Skeletal muscle cell (primary cell): ENCODE measurements at places on chromosomes 6 and 20.

GRCh38 chr6:160190973-160191372, 67.6 kb downstream of the SLC22A2 start:
- DNase-seq, result no peak

GRCh38 chr20:49979030-49979832, 3.5 kb upstream of the SNAI1 start:
- DNase-seq, result no peak

GRCh38 chr20:54694516-54694915, 219.1 kb downstream of the DOK5 start:
- no peak for DNase-seq

GRCh38 chr6:150250826-150251225, 108.0 kb downstream of the PPP1R14C start:
- peak; percentile 55 for DNase-seq

- no peak for DNase-seq
Observed at GRCh38 chr6:108955329-108955949, 107.2 kb downstream of the ARMC2 start.

GRCh38 chr20:47237715-47238114, 118.8 kb downstream of the ZMYND8 start:
- DNase-seq, result no peak

- no peak for DNase-seq
Observed at GRCh38 chr6:80523531-80523997, 417.1 kb downstream of the BCKDHB start.

DNA sequence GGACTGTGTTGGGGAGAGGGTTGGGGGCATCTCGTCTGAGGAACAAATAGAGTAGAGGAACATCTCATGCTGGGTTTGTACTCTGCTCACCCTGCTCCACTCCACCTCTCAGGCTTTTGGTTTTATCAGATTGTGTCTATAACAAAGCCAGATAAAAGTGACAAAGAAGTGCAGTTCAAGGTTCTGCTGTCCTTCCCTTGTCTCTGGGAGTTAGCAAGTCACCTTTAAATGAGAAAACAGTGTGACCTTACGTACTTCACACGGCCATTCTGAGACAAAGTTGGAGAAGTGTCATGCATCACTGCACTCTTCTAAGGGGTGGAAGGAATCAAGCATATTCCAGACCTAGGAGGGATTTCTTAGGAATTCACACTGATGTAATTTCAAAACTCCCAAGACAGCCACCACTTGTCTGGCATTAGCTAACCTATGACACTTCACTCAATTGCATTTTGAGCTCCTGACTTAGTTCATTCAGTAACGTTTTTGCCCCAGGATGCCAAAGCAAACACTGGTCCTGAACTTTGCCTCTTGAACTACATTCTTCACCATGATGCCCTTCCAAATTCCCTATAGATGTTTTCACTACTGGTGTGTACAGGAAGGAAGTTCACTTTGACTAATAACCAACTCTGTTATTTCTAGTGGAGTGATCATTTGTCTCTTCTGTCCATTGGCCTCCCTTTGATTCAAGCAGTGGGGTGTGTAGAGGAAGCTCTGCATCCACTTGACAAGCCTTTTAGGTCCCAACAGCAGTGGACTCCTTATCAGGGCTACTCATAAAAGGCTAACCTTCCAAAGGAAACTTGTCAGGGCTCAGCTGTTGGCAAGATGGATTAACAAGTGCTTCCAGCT, 647.6 kb upstream of the FLRT3 start:
- peak; percentile 51 for DNase-seq

GRCh38 chr6:4280707-4281106, 145.3 kb upstream of the ECI2 start:
- peak; percentile 51 for DNase-seq

GRCh38 chr6:13248584-13248985, 79.8 kb downstream of the TBC1D7 start:
- no peak for DNase-seq

- no peak for DNase-seq
Observed at GRCh38 chr6:150191809-150192208, 49.0 kb downstream of the PPP1R14C start.

DNA sequence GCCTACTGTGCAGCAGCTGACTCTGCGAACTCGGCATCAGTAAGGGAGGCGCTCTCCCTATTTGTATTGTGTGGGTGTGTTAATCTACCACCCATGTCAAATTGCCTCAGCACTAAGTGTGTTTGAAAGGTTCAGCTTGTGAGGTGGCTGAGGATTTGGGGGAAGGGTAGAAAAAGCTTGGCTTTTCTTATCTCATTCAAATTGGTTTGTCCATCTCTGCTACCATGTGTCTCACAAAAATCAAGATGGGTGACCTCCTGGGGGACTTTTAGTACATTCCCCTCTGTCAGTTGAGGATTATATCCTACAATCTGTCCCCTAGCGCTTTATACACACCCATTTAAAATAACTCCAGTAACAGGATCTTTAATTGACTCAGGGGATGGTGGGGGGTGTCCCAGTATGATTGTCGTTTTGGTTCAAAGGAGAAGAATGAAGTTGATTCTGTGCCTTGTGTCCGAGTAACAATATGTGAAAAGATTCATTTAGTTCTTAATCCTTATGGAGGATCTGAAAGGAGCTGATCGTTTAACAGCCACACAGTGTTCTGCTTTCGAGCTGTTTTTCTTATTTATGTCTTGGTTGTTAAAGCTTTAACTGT, 609.6 kb downstream of the PKHD1 start:
- no peak for DNase-seq

- peak; percentile 89 for DNase-seq
Observed at GRCh38 chr6:11328613-11329247, 96.3 kb upstream of the NEDD9 start.

DNA sequence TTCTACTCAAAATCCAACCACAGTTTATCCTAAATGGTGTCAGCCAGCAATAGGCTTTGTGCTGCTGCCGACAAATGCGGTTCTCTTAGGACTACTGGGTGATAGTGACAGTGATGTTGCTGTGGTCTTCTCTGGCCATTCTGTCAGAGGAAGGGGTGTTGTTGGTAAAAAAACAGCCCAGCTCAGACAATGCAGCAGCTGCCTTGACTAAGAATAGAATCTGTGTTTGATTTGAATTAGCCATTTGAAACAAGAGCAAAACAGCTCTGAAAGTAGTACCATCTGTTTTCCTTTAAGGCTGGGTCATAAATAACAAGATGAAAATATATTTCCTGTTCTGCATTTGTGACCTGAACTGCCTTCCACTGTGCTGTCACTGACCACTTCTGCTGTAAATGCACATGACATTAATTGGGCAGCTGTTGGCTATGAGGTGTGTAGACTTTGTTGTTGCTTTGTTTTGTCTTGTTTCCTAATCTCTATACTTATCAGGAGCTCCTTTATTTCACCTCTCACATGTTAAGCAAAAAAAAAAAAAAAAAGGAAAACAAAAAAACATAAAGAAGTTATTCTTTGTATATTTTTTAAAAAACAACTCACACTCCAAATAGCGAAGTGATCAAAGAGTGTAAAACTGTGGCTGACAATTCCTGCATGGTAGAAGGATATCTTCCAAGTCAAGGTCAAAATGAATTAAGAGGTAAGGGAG, 497.8 kb upstream of the ARID1B start:
- no peak for DNase-seq

GRCh38 chr6:6875818-6876470, 231.8 kb upstream of the RREB1 start:
- peak; percentile 81 for DNase-seq

GRCh38 chr20:8372824-8373380, 240.8 kb downstream of the PLCB1 start:
- no peak for DNase-seq

GRCh38 chr20:41457173-41457857, 90.7 kb upstream of the EMILIN3 start:
- no peak for DNase-seq

- no peak for DNase-seq
Observed at GRCh38 chr6:122069932-122070331, 329.5 kb upstream of the HSF2 start.

DNA sequence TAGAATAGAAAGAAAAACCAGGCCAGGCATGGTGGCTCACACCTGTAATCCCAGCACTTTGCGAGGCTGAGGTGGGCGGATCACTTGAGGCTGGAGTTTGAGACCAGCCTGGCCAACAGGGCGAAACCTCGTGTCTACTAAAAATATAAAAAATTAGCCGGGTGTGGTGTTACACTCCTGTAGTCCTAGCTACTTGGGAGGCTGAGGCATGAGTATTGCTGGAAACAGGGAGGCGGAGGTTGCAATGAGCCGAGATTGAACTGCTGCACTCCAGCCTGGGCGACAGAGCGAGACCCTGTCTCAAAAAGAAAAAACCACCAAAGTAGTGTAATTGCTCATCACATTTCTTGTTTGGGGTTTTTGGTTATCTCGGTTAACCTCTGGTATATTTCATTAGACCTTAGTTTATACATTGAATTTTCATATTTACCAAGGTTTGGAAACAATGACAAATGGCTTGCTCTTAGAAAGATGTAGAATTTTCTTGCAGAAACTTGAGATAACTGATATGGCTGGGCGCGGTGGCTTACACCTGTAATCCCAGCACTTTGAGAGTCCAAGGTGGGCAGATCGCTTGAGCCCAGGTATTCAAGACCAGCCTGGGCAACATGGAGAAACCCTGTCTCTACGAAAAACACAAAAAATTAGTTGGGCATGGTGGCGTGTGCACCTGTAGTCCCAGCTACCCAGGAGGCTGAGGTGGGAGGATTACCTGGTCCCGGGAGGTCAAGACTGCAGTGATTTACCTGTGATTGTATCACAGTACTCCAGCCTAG, 14.2 kb downstream of the ITCH start:
- DNase-seq, result no peak

DNA sequence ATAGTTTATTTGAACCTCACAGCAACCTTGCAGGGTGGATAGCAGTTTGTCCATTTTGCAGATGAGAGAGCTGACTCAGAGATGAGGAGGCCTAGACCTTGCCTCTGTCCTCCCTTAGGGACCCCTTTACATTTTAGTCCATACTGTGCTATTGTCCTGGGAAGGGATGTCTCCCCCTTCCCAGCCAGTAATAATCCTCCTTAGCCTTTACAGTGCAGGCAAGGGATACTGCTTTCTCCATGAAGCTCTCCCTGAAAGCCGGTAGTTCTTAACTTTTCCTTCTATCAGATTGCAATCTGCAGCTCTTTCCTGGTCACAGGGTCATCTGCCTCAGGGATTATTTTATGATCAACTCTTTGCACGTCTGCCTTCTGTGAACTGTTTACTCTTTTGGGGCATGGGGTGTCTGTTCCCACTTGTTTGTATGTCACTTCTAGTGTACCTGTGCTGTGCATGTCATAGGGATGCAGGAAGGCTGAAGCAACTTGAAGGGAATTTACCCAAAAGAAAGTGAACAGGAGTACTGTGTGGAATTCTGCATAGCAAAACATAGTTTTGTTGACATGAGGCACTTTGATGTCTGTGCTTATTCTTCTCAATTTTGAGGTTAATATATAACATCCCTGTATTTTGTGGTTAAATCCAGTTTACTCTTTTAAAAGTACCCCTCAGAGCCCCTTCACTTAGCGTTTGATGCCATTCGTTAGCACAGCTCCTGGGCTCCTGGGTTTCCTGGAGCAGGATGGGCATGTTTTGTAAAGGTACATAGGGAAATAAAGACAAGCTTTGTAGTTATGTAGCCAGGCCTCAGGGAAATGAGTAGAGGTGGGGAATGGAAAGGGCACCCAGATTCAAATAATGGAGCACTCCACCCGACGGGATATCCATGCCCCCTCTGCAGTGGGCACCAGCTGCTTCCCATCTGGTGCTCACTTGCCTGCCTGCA, 38.1 kb downstream of the DHX35 start:
- no peak for DNase-seq

- no peak for DNase-seq
Observed at GRCh38 chr6:160000280-160000704, 31.4 kb downstream of the IGF2R start.

- no peak for DNase-seq
Observed at GRCh38 chr6:159106627-159107241, 61.9 kb upstream of the TAGAP start.

DNA sequence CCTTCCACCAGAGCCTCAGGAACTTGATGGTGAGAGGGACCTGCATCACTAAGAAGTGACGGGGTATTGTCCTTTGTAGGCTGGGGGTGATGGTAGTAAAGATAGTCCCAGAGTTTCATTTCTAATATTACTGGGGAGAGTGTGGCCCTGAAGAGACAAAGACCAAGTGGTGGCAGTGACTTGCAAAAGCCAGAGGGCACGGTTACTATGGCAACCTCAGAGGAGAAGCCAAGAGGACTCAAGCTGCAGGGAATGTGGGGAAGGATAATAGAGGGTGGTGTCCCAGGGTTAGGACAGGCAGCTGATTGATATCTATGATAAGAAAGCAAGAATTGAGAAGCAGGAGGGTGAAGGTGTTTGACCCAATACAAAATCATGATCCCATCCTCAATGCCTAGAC, 42.5 kb downstream of the HLA-G start:
- DNase-seq, result no peak

DNA sequence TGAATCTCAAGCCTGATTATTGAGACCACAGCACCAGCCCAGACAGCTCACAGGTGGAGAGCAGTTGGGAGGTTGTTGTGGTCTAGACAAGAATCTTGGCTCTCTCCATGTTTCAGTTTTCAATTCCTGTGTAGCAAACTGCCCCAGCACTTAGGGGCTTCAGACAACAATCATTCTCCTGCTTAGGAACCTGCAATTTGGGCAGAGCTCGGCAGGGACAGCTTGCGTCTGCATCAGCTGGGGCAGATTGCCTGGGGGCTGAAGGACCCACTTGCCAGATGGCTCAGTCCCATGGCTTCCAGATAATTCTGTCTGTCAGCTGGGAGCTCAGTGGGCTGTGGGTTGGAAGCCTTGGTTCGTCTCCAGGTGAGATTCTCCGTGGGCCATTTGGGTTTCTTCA, 6.9 kb downstream of the TGM6 start:
- no peak for DNase-seq

GRCh38 chr20:25205277-25206062, 10.0 kb downstream of the ENTPD6 start:
- DNase-seq, result no peak

GRCh38 chr6:167210375-167211294, 52.9 kb upstream of the GPR31 start:
- no peak for DNase-seq

GRCh38 chr6:116352515-116353471, 18.0 kb upstream of the DSE start:
- peak; percentile 53 for DNase-seq

DNA sequence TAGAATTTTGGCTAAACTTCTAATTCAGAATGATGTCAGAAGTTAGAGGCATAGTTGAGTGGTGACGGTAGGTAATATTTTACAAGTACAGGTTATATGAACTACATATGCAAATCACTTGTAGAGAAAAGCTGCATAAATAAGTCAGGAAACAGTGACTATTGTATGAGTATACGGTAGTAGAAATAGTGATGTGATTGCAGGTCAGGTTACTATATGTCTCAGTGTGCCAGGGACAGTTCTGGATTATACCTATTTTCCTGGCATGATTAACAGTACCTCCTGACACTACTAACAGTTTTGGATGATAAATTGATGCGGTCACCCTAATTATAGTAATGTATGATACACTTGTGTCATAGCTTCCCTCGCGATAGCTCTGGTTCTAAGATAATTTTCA, 9.2 kb downstream of the DNAH8 start:
- DNase-seq, result no peak

- DNase-seq, result no peak
Observed at GRCh38 chr20:63974402-63975200, 4.8 kb downstream of the SAMD10 start.
